ENCODE measurements at places on chromosomes 6 and 20.

- DNase-seq, result no peak
Measured at GRCh38 chr20:2338411-2339066, 42.2 kb upstream of the TGM6 start.

DNA sequence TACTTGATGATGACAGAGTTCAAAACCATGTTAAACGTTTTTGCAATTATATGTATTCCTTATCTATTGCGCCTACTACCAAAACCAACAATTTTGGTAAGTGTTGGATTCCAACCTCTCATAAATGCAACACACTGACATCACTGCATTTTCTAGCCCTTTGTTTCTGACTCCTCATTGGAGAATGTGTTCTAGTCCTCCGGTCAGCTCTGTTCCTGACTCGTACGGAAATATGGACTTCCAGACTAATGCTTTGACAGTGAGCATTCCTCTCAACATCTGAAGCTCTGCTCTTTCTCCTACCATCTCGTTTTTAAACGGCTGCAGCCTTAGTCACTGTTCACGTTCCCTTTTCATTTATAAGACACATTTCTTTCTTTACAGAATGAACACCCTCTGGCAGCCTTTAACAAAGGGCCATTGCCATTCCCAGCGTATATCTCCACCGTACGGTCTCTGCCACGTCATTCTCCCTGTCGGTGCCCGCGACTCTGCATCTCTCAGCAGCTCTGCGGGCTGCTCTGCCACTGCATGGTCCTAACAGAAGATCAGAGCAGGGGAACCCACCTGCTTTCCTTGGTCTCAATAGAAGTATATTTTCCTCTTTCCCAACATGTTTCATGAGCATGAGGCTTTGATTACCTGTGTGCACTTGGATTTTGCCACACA, 103.0 kb upstream of the SYNDIG1 start:
- no peak for DNase-seq

DNA sequence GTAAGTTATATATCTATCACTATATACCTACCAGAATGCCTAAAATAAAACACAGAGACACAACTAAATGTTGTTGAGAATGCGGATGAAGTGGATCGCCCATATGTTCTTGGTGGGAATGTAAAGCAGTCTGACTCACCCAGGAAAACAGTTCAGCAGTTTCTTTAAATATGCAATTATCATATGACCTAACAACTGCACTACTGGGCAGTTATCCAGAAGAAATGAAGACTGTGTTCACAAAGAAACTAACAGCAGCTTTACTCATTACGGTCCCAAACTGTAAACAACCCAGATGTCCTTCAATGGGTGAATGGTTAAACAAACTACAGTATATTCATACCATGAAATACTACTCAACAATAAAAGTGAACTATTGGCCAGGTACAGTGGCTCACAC, 14.3 kb upstream of the ZC3H12D start:
- DNase-seq, result no peak

- DNase-seq, result no peak
Measured at GRCh38 chr6:161228921-161229591, 44.8 kb downstream of the AGPAT4 start.

DNA sequence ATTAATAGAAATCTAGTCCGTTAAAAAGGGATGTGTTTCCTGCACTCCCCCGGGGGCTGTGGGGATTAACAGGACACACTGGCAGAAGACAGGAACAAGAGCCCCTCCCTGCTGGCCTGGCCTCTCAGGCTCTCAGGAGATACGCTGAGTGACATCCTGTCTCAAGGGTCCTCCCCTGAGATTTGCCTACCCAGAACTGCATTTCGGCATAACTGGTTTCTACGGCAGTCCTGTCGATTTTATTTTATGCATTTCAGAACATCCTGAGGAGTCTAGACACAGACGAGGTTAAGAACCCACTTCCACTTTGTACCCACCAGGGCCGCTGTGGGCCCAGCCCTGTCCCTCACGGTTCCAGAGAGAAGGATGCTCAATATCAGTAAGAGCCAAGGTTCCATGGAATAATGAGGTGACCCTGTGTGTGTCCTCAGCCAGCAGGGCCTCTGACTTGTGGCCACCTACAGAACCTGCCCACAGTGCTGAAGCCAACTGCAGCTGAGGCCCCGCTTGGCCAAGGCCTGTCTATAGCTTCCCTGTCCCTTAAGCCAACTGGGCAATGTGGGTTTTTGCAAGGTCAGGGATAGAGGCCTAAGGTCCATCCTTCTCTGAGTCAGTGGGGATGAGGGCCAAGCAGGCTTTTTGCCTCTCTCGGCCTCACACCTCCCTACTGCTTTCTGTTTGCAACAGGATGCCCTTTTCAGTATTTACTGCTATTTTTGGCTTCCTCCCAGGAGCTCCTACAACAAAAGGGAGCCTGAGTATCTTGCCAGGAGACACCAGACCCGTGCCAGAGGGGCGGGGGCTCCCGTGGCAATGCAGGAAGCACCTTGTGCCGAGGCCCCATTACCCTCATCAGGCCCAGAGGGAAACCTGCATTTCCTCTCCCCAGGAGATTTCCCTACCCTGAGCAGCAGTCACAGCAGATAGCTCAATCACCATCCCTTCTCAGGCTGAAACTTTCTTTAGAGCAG, 14.7 kb downstream of the UQCC2 start:
- no peak for DNase-seq

DNA sequence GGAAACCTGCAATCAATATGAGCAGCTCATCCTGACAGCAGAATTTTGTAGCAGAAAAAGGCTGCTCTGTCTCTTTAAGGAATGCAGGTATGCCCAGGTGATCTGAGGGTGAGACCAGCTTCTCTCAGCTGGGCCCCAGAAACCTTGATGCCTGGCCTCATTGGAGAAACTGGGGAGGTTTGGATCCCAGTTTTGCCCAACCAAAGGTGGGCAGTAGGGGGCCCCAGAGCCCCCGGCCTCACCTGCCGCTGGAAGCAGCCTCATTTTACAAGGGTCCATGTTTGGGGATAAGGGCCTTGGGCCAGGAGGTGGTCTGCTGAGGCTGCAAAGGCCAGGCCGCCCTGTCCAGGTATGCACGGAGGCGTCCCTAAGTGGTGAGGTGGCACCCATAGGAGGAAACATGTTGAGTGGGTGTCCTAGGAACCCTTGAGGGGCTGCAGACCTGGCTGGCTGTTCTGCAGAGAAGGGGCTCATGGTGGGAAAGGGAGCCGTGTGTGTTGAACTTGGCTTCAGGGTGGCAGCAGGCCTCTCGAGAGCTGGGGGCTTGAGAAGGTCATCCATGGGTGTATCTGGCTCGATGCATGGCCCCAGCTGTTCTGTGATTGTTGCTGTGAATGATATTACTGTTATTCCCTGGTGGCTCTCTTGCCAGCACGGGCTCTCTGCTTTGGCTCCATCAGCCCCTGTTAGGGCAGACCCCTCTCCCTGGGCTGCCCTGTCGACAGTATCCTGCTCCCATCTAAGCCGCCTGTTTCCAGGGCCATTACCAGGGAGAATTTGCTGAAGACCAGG, 208.4 kb downstream of the CDH4 start:
- DNase-seq, result no peak

DNA sequence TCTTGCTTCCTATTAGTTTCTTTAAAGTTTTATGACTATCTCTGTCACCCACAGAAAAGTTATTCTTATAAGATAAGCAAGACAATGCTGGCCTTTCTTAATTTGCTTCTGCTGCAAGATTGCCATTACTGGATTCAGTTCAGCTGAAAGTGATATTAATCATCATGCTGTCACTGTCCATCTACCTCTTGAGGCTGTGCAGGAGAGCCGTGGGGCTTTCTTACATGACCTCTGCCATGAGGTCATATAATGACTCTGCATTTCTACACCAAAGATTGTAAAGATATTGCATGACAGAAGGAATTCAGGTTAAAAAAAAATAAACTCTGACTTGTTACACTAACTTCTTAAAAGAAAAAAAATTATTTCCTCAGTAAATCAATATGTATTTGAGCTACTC, 106.9 kb downstream of the TRDN start:
- no peak for DNase-seq

DNA sequence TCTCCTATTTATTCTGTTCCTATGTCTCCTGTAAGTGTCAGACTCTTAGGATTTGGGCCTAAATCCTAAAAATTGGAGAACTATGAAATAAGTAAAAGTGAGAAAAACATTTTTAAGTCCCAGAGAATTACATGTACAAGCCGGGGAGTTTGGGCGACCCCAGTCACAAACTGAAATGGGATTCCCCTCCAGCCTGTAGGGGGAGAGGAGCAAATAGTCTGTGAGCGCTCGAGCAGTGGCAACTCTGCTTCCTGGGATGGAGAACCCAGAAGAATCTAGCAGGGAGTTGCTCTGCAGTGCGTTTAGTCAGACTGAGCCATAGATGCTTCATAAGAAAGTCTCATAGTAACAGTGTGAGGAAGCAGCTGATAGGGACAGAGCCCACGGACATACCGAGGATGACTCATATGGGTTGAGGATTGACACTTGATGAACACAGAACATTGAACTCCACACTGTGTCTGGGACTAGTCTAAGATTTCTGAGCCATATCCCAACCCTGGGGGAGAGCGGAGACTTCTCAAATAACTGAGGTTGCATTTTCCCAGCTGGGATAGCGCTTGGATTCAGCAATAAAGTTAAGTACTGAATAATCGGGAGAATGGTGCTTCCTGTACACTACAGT, 437.2 kb downstream of the BCKDHB start:
- no peak for DNase-seq

DNA sequence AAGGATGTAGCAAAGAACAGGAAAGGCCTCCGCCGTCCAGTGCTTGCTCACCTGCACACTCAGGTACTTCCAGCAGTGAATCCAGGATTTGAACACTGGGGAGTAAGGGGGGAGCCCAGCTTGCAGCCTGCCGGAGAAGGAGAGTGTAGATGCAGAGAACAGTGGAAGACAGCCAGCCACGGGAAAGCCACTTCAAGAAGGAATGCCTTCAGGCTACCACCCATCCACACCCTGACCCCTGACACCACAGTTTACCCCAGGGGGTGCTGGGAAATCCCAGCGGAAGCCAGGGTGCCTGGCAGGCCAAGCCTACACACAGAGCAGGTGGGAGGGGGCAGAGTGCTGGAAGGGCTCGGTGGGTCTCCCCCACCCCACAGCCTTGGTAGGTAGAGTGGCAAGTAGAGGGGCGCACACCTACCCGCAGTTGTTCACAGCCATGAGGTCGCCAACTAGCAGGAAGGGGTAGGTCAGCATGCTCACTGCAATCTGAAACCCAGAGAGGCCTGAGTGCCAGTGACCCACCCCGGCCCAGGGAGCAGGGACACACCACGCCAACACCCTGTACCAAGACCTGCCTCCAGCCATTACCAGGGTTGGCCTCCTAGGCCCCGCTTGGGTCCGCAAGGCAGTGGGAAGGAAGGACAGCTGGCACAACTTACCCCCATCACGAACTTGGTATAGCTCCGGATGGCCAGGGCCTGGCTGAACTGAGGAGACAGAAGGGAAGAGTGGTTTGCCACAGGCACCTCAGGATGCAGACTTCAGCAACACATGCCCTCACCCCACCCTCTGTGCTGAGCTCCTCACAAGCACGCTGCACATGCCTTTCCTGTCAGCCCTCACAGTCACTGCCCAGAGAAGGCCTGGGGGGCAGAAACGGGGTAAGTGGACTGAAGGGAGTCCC, 15.7 kb downstream of the PI16 start:
- DNase-seq, result no peak

- DNase-seq, result no peak
Measured at GRCh38 chr20:20292472-20292871, 75.4 kb upstream of the INSM1 start.

- no peak for DNase-seq
Measured at GRCh38 chr20:25317351-25318075, 69.6 kb downstream of the PYGB start.

GRCh38 chr6:11632231-11632630, 94.7 kb downstream of the TMEM170B start:
- DNase-seq, result no peak

GRCh38 chr6:48747040-48747439, 636.0 kb upstream of the PTCHD4 start:
- DNase-seq, result no peak

DNA sequence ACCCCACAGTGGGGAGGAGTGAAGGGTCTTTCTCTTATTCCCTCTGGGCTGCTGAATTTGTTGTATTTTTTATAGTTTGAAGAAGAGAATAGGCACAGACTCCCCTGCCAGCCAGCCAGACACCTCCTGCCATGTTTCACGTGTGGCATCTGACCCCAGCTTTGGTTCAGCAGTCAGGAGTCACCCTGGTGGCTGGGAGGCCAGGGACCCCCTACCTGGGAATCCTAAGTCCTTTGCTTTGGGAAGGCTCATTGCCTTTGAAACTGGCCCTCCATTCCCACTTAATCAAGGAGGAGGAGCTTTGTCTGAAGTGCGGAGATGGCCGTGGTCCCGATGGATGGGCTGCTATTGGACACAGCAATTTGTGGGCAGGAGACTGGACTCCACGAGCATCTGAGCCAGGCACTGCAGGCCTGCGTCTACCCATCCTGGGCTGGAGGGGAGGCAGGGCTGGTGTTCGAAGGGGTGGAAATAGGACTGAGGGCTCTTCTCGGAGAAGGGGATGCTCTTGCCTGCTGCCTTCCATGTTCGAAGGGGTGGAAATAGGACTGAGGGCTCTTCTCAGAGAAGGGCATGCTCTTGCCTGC, 196.1 kb downstream of the DLL1 start:
- no peak for DNase-seq

All from stimulated activated CD8-positive, alpha-beta memory T cell treated with anti-CD3 and anti-CD28 coated beads, Interleukin-15, amount 100 ng/mL, for 24 hours (primary cell).